ENCODE measurements at places on chromosomes 7 and 10.

GRCh38 chr7:24540956-24541355 lies 32.3 kb upstream of the PALS2 start:
- no peak for DNase-seq

- peak; percentile 50 for DNase-seq
Measured at GRCh38 chr7:87797798-87798403, 78.3 kb downstream of the SLC25A40 start.

DNA sequence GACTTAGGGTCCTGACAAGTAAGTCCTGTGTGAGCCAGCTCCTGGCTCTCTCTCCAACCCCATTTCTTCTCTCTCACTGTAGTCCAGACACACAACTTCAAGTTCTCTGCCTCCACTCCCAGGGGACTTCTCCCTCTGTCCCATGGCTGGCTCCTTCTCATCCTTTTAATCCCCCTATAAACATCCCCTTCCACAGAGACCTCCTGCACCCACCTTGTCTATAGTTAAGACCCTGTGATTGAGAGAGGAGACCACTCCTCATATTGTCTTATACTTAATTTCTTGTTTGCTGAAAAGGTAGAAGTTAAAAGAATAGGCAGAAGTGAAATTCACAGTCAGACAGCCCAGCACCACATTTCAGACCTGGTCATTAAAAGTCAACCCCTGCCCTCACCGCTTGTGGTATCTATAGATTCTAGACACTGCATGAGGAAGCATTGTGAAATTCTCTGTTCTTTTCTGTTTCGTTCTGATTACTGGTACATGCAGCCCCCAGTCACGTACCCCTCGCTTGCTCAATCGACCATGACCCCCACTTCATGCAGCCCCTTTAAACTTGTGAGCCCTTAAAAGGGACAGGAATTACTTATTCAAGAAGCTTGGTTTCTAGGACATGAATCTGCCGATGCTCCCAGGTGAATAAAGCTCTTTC lies 125.6 kb upstream of the FRMD4A start:
- DNase-seq, result no peak

GRCh38 chr7:97693586-97693985 lies 38.3 kb upstream of the TAC1 start:
- DNase-seq, result no peak

GRCh38 chr10:103818105-103818504 lies 37.3 kb downstream of the SH3PXD2A start:
- DNase-seq, result no peak

GRCh38 chr10:129570185-129570584 lies 103.1 kb downstream of the MGMT start:
- no peak for DNase-seq

DNA sequence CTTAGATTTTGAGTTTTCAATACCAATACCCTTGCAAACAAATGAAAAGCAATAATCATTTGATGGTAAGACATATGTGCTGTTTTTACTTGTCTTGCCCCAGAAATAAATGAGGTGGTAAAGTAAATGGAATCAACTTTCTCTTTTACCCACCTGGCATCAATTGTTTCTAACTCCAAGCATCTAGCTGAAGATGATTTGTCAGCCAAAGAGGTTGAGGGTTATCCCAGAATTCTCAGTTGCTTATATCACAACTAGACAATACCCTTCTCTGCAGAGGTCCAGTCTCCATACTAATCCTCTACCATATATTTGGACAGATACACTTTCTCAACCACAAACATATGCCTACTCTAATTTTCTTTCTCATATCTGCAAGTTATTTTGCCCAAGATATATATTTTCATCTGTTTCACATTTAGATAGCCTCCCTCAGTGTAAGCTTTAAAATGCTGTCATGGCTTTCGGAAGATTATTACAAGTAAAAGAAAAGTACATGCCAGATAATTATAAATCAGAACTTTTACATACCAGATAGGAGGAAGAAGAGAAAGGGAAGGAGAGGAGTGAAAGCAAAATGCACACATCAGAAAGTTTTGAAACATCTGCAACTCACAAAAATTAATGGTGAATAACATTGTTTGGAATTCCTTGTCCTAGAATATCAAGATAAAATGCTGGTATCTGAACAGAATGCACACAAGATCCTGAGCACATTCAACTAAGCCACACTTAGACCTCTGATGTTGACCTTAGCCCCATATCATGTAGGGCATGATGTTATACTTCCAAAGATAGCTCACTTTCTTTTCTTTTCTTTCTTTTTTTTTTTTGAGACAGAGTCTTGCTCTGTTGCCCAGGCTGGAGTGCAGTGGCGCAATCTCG lies 146.6 kb downstream of the REEP3 start:
- DNase-seq, result no peak

DNA sequence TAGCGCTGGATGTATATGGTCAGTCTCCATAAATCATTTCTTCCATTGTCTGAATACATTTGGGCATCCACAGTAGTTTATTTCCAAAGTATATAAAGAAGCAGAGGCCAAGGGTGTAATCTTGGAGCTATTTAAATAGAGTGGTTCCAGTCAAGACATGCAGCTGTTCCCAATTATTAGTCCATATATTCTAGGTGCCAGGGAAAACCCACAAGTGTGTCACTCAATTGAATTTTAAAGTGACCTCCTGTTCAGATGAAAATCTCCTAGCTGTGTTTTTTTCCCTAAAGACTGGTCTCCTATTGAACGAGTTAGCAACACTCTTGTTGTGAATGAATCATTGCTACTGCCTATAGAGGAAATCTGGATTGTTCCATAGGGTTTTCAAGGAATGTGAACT lies 260.2 kb upstream of the BMPER start:
- no peak for DNase-seq

DNA sequence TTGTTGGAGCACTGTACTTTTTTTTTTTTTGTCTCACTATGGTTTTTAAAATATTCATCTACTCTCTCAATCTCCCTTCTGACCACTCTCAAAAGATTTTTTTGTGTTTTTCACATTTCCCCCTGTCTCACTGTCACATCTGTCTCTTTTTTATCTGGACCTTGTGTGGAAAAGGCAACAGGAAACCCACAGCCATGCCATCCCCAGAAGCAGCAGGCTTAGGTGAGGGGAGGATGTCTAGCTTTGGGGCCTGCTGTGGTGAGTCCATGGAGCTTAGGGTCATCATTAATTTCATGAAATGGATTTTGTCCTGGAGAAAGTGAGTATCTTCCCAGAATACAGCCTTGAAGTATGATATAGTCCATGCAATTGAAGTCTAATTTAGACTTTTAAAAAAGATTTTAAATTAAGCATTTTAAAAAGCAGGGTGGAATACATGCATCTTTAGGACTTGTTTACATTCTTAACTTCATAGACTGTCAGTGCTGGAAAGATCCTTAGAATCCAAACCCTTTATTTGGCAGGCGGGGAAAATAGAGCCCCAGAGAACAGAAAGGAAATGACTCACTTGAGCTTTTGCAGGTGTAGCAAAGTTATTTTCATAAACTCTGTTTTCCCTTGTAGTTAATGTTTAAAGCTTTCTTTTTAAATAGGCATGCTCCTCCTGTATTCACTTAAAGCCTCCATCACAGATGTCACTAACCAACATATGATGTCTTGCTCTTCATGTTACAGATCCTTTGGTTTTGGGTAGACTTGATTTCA lies 25.1 kb downstream of the MINDY4 start:
- no peak for DNase-seq

GRCh38 chr7:23242321-23242720 lies 4.3 kb upstream of the GPNMB start:
- DNase-seq, result peak; percentile 53

GRCh38 chr7:107687656-107688055 lies 27.0 kb downstream of the SLC26A4 start:
- DNase-seq, result no peak

- DNase-seq, result peak; percentile 43
Measured at GRCh38 chr10:99548041-99548530, 15.3 kb downstream of the NKX2-3 start.

- DNase-seq, result no peak
Measured at GRCh38 chr10:70634011-70634410, 31.5 kb upstream of the PRF1 start.

DNA sequence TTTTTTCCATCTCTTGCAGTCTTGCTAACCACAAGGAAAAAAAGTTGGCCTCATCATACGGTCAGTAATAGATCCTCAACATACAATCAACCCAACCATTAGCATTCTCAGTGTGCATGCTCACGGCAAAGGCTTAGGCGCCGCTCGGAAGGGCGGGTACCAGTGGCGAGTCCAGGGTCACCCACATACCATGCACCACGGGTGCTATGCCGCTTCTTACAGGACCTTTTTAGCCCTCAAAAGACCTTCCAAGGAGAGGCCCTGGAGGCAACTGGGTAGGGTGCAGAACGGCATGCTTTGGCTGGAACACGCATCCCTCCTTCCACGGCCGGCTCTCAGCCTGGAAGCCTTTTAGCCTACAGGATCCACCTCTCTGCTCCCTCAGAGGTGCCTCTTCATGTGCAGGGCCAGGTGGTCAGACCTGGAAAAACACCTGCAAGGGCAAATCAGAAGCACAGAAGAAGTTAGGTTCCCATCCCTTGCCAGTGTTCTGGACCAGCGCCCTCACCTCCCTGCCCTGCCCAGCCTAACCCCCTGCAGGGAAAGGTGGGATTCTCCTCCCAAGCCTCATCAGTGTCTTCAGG lies 5.8 kb downstream of the KLF6 start:
- no peak for DNase-seq

DNA sequence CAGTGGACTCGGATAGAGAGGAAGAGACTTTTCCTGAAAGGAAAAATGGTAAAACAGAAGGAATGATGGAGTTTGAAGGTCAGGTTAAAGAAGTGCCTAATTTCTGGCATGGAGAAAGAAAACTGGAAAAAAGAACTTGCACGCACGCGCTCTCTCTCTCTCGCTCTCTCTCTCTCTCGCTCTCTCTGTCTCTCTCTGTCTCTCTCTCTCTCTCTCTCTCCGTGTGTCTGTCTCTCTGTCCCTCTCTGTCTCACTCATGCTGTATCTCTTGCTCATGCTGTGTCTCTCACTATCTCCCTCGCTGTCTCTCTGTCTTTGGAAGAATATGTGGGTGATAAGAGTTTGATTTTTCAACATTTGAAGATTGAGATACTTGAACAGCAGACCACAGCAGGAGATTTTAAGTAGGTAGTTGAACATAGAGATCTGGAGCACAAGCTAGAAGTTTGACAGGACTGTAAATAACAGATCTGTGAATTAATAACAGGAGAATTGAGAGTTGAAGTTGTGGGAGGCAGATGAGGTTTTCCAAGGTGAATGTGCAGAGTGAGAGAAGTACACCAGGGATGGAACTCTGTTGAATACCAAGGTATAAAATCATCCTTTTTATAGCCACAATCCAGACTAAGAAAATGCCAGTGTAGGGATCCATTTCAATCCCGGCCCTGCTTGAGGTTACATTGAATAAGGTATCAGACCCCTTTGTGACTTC lies 33.1 kb downstream of the ADD3 start:
- no peak for DNase-seq

- no peak for DNase-seq
Measured at GRCh38 chr10:25130906-25131305, 43.9 kb upstream of the GPR158 start.

DNA sequence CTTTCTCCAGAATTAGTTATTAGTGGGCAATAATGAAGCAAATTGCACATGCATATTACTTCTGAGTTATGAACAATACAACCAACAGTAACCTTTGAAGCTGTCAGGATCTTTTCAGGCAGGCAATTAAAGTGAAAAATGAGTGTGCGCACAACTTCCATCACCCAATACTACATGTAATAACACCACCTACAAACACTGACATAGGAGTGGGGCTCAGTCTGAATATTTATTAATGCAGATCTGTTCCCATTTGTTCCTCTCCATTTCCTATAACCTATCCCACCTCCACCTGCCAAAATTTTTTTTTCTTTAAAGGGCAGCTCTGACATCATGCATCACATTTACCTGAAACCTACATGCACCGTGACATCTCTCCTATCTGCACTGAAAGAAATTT lies 177.2 kb downstream of the JAZF1 start:
- no peak for DNase-seq

- no peak for DNase-seq
Measured at GRCh38 chr7:26493737-26494428, 202.2 kb downstream of the SNX10 start.

DNA sequence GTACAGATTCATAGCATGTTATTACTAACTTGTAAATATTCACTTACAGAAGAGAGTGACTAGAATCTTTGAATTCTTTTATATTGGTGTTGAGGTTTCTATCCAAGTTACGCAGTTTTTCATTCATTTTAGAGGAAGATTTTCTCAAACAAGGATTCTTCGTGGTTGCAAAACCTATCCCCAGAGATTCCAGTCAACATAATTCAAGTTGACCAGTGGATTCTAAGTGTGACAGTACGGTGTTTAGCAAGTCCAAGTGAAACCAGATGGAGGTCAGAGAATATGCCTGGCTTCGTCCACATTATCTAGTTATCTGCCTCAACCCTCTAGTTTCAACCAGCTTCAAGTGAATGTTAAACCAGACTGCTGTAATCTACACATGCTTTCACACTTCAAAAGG lies 131.9 kb downstream of the SDK1 start:
- no peak for DNase-seq

GRCh38 chr10:77925795-77926565 lies 575 bp downstream of the DLG5 start:
- peak; percentile 72 for DNase-seq

DNA sequence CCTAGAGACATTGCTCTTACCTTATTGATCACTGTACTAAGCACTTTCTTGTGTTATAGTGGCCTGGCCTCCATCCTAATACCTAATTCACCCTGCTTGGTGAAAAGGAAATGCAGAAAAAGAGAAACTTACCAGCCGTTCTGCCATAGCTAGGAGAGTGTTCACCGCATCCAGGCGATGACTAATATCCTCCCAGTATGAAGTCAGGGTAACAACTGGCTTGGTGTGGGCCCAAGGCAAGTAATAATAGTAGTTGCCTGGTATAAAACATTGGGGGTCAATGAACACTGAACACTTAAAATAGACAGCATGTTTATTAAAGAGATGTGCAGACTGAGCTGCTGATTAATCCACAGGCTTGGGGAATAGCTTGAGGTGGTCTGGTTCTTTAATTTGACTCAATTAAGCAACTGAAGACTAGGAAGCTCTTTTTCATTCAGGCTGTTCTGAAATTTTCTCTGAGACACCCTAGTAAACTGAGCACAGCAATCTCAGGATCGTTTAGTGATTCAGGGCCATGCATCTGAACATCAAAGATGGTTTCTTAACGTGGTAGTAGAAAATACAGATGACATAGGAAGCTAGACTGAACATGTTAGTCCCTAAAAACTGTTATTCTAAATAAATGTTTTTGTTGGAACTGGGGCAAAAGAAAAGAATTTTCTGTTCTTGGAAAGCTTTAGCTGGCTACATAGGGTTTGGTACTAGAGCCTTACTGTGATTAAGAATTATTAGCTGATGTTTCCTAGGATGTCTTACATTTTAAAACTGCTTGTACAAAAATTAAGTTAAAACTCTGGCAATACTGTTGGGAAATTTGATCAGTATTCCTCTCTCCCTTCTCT lies 102.2 kb downstream of the MYOF start:
- DNase-seq, result no peak

- peak; percentile 55 for DNase-seq
Measured at GRCh38 chr10:102643336-102644065, 778 bp upstream of the TRIM8 start.

All from GM13976 (cell line).